ENCODE measurements at places on chromosomes 1 and 21. TPM values are rescaled to one million over a fixed set of nuclear protein-coding genes. Genes with fewer than 3 reads are reported as not detected.

OPTC gene
- polyA plus RNA-seq: not detected

PTCH2 gene
- 0.76 TPM for polyA plus RNA-seq

SH3D21 gene
- polyA plus RNA-seq: 0.73 TPM

NTNG1 gene
- polyA plus RNA-seq: 9.0 TPM

SDHB gene
- polyA plus RNA-seq: 278 TPM

TRPM2 gene
- polyA plus RNA-seq: 4.9 TPM

BTBD19 gene
- polyA plus RNA-seq: not detected

AXDND1 gene
- not detected for polyA plus RNA-seq

OR2G6 gene
- polyA plus RNA-seq: not detected

EPHA2 gene
- polyA plus RNA-seq: 0.22 TPM

FCER1G gene
- polyA plus RNA-seq: 2.9 TPM

RHD gene
- 0.74 TPM for polyA plus RNA-seq
